LHCN-M2 (cell line): ENCODE measurements at places on chromosomes 11 and 22. TPM values are rescaled to one million over a fixed set of nuclear protein-coding genes. Genes with fewer than 3 reads are reported as not detected.

GRCh38 chr11:1733009-1733715 is 17.2 kb downstream of the IFITM10 start:
- no peak for DNase-seq

DNA sequence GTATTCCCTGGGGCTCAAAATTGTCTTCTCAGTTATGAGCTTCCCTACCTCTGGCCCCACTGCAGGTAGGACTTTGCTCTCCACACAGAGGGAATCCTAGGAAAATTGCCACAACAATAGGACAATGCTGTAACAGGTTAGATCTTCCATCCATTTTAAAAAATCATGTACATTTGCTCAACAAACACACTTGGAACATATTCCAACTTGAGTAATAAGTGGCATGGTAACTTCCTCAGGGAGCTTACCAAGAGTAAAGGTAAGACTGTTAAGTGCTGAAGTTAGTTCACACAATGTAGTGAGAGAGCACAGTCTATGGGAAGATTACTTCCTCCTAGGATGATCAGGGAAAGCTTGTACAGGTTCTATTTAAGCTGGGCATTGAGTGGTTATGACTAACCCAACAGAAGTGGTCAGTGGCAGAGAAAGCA is 78.9 kb upstream of the BIRC3 start:
- DNase-seq, result no peak

DNA sequence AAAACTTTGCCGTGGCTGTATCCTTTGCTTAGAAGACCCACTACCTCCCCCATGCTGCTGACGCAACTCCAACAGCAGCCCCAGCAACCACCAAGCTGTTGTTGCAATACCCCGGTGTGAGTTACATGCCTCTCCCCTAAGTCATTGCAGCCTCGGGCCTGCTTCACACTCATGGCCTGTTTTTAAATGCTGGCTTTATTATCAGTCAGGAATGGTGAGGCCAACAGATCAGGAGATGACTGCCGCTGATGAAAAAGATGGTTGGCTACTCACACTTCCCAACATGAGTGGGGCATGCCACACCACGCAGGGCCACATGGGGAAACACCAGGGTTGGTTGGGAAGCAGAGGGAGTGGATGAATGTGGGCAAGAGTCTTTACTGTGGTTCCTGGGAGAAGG is 171.5 kb upstream of the SYT13 start:
- peak; percentile 41 for DNase-seq

VSIG2 gene
- total RNA-seq, result not detected in 2 replicates

ADAMTS8 gene
- total RNA-seq, result not detected in 2 replicates
